NCI-H1092 (cell line): ENCODE measurements at places on chromosomes 2 and 18.
A peak's percentile ranks its signal among the peaks of the same experiment; 100 is the strongest.

DNA sequence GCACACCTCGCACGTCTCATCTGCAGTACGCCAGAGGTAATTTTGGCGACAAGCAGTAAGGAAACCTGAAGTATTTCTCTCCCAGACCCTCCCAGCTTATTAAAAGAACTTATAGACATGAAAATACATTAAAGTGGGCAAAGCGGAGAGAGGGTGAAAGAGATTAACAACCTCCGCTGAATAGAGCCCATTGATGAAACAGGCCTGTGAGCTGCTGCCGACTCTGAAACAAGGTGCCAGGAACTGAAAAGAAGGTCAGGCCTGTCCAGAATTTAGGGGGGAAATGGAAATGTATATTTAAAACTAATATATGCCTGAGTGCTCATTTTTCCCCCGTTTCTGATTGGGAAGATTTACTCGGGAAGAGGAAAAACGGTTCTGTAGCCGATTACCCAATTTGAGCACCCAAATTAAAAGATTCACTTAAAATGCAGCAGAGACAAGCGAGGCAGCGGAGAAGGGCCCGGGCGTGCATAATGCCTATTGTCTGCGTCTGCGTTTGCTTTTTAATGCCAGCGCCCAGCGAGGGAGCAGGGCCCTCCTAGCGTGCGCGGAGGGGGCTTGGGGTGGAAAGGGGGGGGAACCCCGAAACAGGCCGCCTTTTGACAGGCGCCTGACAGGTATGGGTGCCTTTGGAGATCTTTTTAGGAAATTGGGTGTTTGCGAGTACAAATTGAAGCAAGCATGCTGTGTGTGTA, 316.2 kb downstream of the GBX2 start:
- DNase-seq: no peak

GRCh38 chr2:165791421-165792103, 2.5 kb downstream of the GALNT3 start:
- DNase-seq: no peak

DNA sequence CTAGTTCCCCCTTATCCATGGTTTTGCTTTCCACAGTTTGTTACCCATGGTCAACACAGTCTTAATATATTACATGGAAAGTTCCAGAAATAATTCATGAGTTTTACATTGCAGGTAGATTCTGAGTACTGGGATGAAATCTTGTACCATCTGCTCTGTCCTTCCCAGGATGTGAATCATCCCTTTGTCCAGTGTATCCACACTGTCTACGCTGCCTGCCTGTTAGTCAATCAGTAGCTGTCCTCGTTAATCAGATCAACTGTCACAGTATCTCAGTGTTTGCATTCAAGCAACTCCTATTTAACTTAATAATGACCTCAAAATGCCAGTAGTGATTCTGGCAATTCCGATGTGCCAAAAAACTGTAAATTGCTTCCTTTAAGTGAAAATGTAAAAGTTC, 76.3 kb downstream of the DYNC1I2 start:
- no peak for DNase-seq

DNA sequence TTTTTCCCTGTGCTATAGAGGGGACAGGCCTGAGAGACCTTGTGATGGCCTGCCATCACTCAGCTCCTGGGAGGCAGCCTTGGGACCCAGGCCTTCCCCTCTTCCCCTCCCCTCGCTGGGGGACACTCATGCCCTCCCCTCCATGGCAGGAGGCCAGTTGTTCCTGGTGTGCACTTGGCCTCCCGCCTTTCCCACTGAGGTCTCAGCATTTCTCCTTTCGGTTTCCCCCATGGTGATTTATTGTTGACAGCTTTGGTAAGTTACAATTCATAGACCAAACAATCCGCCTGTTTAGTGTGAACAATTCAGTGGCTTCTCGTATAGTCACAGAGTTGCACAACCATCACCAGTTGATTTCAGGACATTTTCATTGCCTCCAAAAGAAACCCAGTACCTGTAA, 10.2 kb upstream of the CNDP1 start:
- DNase-seq: peak; percentile 11

GRCh38 chr2:239897596-239898235, 127.4 kb downstream of the NDUFA10 start:
- no peak for DNase-seq

GRCh38 chr2:42809131-42809818, 16.9 kb upstream of the HAAO start:
- DNase-seq: no peak

DNA sequence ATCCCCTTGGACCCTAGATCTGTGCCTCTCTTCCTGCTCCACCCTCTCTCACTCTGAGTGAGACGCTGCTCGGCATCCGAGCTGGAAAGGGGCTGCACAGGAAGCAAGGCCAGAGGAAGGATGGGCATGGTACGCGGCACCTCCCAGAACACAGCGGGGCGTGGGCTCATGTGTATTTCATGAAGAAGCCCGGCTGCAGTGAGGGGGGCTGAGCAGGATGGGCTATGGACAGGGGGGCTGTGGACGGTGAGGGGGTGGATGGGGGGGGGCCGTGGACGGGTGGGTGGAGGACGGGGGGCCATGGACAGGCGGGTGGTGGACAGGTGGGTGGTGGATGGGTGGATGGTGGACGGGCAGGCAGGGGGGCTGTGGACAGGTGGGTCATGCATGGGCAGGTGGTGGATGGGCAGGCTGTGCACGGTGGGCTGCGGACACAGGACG, 28.5 kb downstream of the SLC66A2 start:
- DNase-seq: no peak

GRCh38 chr2:206256706-206257205, 17.7 kb upstream of the ZDBF2 start:
- DNase-seq: no peak
